ENCODE measurements at places on chromosomes 1 and 21.

GRCh38 chr1:95086949-95087533 is 14.3 kb upstream of the ALG14 start:
- DNase-seq, result no peak

- DNase-seq, result no peak
Measured at GRCh38 chr1:233042834-233043233, 92.4 kb downstream of the NTPCR start.

DNA sequence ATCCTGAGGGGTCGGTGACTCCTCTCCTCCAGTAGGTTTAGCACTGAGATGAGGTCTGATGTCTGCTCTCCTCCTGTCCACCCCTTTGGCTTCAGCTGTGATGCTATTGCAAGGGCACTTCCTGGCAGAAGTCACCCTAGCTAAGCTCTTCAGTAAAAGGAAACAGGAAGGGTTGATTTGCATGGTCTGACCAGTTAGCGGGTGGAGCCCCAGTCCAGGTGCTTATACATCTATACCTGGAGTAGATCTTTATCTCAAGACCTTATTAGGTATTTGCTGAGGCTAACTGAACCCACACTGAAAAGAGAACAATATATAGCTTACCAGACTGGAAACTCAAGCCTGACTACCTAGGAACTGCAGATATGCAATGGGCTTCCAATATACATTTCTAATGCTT is 28.9 kb upstream of the NFASC start:
- no peak for DNase-seq

DNA sequence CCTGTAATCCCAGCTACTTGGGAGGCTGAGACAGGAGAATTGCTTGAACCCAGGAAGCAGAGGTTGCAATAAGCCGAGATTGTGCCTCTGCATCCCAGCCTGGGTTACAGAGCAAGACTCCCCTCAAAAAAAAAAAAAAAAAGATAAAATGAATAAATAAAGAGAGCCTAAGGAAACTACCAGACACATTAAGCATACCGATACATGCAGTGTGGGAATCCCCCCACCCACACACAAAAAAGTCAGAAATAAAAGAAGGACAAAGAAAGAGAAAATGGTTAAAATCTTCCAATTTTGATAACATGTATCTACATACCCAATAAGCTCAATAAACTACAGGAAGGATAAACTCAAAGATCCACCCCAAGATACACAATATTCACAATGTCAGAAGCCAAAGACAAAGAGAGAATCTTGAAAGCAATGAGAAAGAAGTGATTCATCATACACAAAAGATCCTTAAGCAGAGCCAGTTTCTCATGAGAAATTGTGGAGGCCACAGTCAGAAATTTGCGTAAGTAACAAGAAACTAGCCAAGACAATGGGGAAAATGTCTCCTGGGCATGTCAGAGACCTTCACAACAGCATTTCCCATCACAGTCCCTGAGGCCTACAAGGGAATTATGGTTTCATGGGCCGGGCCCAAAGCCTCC is 1197.0 kb downstream of the AMY1C start:
- no peak for DNase-seq

GRCh38 chr1:219564109-219564508 is 48.8 kb downstream of the ZC3H11B start:
- DNase-seq, result no peak

DNA sequence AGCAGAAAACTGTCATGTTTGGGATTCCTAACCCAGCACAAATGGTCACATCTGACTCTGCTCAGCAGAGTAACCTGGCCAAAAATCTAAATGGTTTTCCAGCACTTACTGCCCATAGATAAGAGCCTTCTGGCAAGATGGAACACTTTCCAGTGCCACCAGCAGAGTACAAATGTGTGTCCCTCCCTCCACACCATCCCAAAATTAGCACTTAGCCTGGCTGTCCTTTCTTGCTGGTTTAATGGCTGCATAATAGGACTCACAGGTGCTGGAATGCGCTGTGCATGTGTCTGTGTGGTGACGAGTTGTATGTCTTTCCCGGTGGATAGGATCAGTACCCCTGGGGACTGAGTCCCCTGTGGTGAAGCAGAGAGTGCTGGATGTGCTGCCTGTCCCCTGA is 49.8 kb upstream of the GJB5 start:
- DNase-seq, result no peak

DNA sequence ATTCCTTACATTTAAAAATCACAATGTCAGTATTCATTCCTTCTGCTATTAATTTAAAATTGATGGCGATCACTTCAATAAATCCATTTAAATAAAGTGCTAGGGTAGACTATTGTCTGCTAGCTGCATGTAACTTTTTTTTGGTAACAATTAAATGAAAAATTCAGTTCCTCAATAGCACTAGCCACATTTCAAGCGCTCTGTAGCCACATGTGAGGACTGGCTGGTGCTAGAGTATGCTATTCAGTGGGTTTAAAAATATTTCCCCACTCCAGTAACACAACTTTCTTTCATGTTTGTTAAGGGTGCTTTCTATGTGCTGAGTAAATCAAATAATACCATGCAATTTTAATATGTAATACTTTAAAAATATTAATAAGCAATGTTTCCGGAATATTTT is 108.2 kb downstream of the LTN1 start:
- DNase-seq, result no peak

- no peak for DNase-seq
Measured at GRCh38 chr1:53517821-53518352, 58.7 kb downstream of the DMRTB1 start.
